ENCODE measurements at places on chromosomes 2 and 18. TPM values are rescaled to one million over a fixed set of nuclear protein-coding genes. Genes with fewer than 3 reads are reported as not detected.

DNA sequence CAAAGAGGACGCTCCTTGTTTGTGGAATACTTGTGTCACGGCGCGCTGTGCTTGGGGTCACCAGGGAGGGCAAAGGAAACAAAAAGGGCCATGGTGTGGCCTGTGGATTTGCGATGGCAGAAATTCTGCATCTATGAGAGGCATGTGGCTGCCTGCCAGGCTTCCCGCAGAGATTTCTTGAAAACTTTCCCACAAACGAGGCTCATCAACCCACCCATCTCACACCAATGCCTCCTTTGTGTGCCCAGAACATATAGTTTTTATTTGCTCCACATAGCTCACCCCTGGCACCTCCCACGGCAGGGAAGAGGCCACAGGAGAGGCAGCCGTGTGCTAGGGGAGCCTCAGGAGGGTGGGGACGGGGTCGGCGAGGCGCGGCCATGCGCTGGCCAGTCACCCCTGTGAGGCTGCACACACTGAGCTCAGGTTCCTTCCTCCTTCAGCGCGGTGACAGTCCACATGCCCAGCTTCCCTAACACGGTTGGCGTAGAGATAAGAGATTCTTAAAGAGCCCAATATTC is 100.3 kb downstream of the MBP start:
- H3K4me3 ChIP-seq: no peak overlapping the region
- DNase-seq: no peak
- H3K27me3 ChIP-seq: no peaks in the 10 kb centered on the region
- peaks cover 43% of the 10 kb centered on the region for H3K36me3 ChIP-seq

EN1 gene
- not detected for total RNA-seq

- peaks cover 56% of the 10 kb centered on the region for H3K36me3 ChIP-seq
- peaks cover 8% of the 10 kb centered on the region for H3K4me1 ChIP-seq
- H3K27me3 ChIP-seq: no peaks in the 10 kb centered on the region
- no peak for DNase-seq
These were observed 10.7 kb upstream of the IAH1 start for GRCh38 chr2:9463698-9464034.

GRCh38 chr2:16325016-16325975 is 340.3 kb downstream of the CYRIA start:
- H3K4me1 ChIP-seq: no peaks in the 10 kb centered on the region
- no peak overlapping the region for H3K4me3 ChIP-seq
- no peaks in the 10 kb centered on the region for H3K36me3 ChIP-seq
- DNase-seq: no peak

- peak overlapping the region; percentile 85 for H3K27ac ChIP-seq
- no peak for DNase-seq
- H3K4me3 ChIP-seq: peak overlapping the region; percentile 1
- peaks cover 60% of the 10 kb centered on the region for H3K4me1 ChIP-seq
- no peaks in the 10 kb centered on the region for H3K27me3 ChIP-seq
These were observed 94.1 kb upstream of the CD302 start for GRCh38 chr2:159891917-159892730.

DNA sequence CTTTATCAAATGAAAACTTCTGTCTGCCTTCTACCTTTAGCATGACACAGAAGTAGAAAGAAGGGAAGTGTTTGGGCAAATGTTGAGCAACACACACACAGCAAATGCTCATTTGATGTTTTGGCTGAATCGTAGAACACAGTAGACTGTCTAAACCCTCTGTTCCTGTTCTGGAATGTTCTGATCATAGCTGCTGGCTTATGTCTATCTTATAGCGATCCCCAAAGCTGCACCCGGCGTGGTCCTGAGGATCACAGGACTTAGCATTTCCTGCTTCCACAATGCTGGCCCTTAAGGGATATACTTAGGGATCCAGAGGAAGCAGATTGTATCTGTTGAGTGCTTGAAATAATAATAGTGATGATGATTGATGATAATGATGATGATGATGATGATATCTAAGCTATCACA is 15.2 kb downstream of the GNLY start:
- no peak for DNase-seq
- H3K27me3 ChIP-seq: peaks cover 15% of the 10 kb centered on the region
- no peak overlapping the region for H3K27ac ChIP-seq
- H3K4me1 ChIP-seq: peaks cover 41% of the 10 kb centered on the region
- no peak overlapping the region for H3K4me3 ChIP-seq
- no peaks in the 10 kb centered on the region for H3K36me3 ChIP-seq

DNA sequence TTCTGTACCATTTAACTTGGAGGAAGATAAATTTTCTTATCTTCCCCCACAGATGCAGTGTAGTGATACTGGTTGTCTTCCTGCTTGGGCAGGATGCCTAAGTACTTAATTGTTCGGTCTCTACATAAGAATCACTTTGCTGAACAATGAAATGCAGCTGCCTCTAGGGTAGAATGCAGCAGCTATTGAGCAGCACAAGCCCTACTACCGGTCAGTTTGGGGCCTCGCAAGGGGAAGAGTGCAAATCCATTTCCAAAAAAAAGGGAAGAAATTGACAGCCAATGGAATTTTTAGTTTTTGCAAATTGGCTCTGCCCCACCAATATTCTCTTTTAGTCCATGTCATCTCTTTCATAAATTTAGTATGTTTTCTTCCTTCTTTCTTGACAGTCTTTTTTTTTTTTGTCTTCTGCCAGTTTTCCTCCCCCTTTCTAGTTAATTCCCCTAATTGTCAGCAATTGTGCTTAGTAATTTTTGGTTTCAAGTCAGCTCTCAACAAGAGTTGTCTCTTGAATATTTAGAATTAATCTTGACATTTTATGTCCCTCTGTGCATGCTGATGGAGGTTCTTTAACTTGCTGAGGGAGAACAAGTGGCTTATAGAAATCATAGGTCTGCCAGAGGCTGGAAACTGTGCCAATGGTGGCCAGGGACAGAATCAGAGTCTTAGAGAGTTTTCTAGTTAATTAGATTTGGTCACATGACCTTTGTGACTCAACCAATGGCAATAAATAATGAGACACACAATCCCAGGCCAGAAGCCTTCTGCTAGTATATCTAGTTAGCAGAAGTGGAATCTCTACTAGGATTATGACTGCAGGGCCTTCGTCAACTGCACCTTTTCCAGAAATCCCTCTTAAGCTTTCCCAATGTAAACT is 270.0 kb downstream of the CTNNA2 start:
- DNase-seq: no peak
- H3K36me3 ChIP-seq: no peaks in the 10 kb centered on the region
- H3K27me3 ChIP-seq: no peaks in the 10 kb centered on the region

RGPD4 gene
- total RNA-seq: 0.07 TPM

MATN3 gene
- not detected for total RNA-seq

GRCh38 chr2:45840481-45840880 is 189.0 kb downstream of the PRKCE start:
- H3K27me3 ChIP-seq: no peaks in the 10 kb centered on the region
- no peak overlapping the region for H3K27ac ChIP-seq
- no peak for DNase-seq
- no peak overlapping the region for H3K4me3 ChIP-seq
- peaks cover 65% of the 10 kb centered on the region for H3K4me1 ChIP-seq
- no peaks in the 10 kb centered on the region for H3K36me3 ChIP-seq

GRCh38 chr2:128420131-128420530 is 101.5 kb upstream of the HS6ST1 start:
- no peaks in the 10 kb centered on the region for H3K4me1 ChIP-seq
- DNase-seq: no peak

DNA sequence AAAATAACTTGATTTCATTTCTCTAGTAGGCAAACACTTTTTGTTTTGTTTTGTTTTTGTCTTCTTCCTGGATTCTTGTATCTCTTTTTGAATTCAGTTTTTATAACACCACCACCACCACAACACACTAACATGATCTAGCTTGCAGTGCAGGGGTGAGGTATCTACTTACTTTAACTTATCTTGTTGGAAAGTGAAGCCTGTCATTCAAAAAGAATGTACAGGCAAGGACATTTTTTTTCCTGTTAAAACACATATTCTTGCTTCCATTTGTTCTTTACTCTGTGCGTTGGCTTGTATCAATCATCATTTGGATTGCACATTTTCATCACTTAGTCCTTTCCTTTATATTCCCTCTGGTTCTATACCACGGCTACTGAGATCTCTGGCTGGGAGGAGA is 824.2 kb downstream of the PLCL1 start:
- no peak for DNase-seq
- no peaks in the 10 kb centered on the region for H3K4me1 ChIP-seq
- H3K4me3 ChIP-seq: no peak overlapping the region

ALK gene
- total RNA-seq: not detected

- no peaks in the 10 kb centered on the region for H3K36me3 ChIP-seq
- no peak for DNase-seq
- no peaks in the 10 kb centered on the region for H3K27me3 ChIP-seq
- H3K4me3 ChIP-seq: no peak overlapping the region
- no peaks in the 10 kb centered on the region for H3K4me1 ChIP-seq
These were observed 152.9 kb downstream of the LPIN1 start for GRCh38 chr2:11899264-11899818.

DNA sequence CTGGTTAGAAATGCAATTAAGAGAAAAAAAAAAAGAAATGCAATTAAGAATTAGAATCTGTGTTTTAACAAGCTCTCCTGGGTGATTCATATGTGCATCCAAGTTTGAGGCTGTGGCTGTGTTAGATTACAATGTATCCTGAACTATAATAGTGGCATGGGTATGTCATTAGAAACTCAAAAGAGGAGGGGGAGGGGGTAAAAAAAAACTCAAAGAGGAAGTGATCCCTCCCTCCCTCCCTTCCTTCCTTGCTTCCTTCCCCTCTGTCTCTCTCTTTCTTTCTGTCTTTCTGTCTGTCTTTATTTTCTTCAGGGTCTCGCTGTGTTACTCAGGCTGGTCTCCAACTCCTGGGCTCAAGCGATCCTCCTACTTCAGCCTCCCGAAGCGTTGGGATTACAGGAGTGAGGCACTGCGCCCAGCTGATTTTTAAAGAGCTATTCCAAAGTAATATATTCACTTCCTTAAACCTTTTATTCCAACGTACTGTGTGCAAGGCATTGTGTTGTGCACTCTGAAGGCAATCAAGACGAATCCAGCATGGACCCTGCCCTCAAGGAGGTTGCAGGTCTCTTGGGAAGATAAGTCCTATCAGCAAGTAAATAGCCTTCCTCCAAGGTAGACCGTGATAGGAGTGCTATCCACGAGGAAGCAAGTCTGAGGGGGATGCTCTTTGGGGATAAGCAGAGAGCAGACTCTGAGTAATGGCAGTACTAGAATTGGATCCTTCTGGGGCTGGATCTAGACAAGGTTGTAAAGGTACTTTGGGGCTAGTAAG is 35.9 kb upstream of the MCFD2 start:
- no peaks in the 10 kb centered on the region for H3K27me3 ChIP-seq
- no peak overlapping the region for H3K4me3 ChIP-seq
- H3K36me3 ChIP-seq: peaks cover 76% of the 10 kb centered on the region
- H3K27ac ChIP-seq: peak overlapping the region; percentile 45
- DNase-seq: no peak
- H3K4me1 ChIP-seq: peaks cover 21% of the 10 kb centered on the region

GRCh38 chr2:207477896-207478295 is 51.9 kb upstream of the CREB1 start:
- H3K27ac ChIP-seq: no peak overlapping the region
- H3K27me3 ChIP-seq: no peaks in the 10 kb centered on the region
- no peak for DNase-seq

ATP8B1 gene
- not detected for total RNA-seq

DNA sequence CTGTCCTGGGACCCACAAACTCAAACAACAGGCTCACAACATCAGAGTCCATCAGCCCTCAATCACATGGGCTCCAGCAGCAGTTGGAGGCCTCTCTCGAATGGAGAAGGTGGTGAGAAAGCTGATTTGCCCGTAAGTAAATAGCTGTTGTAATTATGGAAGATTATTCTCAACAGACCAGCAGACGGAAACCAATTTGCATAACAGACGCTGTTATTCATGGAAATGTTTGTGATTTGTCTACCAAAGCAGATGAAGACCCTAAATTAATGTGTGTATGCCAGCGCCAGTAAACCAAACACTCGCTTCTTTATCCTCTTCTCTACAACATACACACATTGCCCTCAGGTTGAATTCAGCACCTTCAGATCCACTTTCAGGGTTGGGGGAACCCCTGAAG is 23.4 kb upstream of the GALNT14 start:
- DNase-seq: no peak
- H3K4me3 ChIP-seq: no peak overlapping the region
- H3K4me1 ChIP-seq: peaks cover 3% of the 10 kb centered on the region
- H3K36me3 ChIP-seq: no peaks in the 10 kb centered on the region

DNA sequence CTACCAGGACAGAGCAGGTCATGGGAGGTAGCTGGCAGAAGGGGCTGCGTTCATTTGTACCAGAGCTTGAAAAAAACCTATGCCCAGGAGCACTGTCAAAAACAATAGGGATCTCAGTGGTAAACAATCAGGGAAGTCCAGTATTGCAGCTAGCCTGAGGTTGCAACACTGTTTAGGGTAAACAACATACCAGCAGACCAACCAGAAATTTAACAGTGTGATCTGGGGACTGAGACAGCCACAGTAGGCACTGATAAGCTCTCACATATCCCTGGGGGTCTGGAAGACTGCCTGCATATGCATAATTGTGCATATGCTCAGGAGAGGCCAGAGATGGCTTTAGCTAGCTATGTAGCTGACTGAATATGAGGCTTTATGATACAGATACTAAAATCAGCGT is 12.0 kb upstream of the ZCCHC2 start:
- no peaks in the 10 kb centered on the region for H3K27me3 ChIP-seq
- no peak overlapping the region for H3K27ac ChIP-seq
- DNase-seq: no peak
- no peak overlapping the region for H3K4me3 ChIP-seq
- peaks cover 38% of the 10 kb centered on the region for H3K36me3 ChIP-seq

DNA sequence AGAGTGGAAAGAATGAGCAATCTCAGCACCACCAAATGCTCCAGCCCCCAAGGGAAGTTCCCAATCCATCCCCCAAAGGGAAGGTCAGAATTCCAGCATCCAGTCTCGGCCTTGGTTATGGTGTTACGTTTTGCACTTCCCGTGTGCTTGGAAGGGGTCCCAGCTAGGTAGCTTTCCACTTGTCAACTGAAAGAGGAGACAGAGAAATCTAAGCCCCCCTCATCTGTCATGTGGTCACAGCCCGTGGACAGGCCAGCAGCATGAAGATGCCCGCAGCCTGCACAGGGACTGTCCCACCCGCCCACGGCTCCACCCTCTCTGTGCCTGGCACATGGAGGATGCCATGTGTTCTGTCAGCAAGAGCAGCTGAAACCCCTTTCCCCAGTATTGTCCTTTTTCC is 32.1 kb downstream of the RHOB start:
- peaks cover 3% of the 10 kb centered on the region for H3K27me3 ChIP-seq
- no peaks in the 10 kb centered on the region for H3K36me3 ChIP-seq
- no peak for DNase-seq
- H3K27ac ChIP-seq: no peak overlapping the region
- H3K4me1 ChIP-seq: peaks cover 5% of the 10 kb centered on the region

DNA sequence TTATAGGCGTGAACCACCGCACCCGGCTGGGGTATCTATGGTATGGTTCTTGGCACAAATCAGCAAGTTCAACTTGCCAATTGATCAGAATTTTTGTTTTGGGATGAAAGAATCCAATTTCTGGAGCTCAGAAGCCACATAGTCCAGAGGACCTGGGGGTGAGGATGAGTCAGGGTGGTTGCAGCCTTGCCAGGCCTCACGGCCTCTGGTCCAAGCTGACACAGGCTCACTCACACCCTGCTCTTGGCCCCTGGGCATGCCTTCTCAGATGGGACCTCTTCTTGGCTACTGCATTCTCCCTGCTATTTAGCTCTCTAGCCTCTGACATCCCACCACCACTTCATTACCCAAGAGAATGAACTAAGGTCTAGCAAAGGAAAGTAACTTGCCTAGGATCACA is 16.3 kb downstream of the CAPG start:
- no peak for DNase-seq
- peaks cover 63% of the 10 kb centered on the region for H3K36me3 ChIP-seq
- H3K4me1 ChIP-seq: peaks cover 13% of the 10 kb centered on the region
- no peak overlapping the region for H3K4me3 ChIP-seq

Measured in activated T-helper 2 cell treated with anti-CD3 and anti-CD28 coated beads, Interferon-gamma antibody, Interleukin-2, Interleukin-4, amounts not matched to agents 10 μg/mL and 5 μg/mL and 100 μg/mL, durations not matched to agents 14 hours and 24 hours and 36 hours (primary cell).